ENCODE measurements at places on chromosomes 12 and 14. TPM values are rescaled to one million over a fixed set of nuclear protein-coding genes. Genes with fewer than 3 reads are reported as not detected.

Gene SMIM41
- polyA plus RNA-seq, result not detected

Gene CLEC12A
- polyA plus RNA-seq, result not detected

Gene FAIM2
- polyA plus RNA-seq, result 6.3 TPM

Gene RIMKLB
- 24.5 TPM for polyA plus RNA-seq

Gene TMEM260
- 6.9 TPM for polyA plus RNA-seq

Gene TEAD4
- polyA plus RNA-seq, result 21.1 TPM

Gene FAM181A
- polyA plus RNA-seq, result not detected

Gene KRT83
- not detected for polyA plus RNA-seq

Gene CLEC4E
- not detected for polyA plus RNA-seq

Gene ITGA7
- 17.6 TPM for polyA plus RNA-seq

Gene TRIM9
- polyA plus RNA-seq, result 3.9 TPM

Gene ZNF140
- polyA plus RNA-seq, result 5.1 TPM

Gene PGAM5
- 19.9 TPM for polyA plus RNA-seq

Gene KRT7
- 3.2 TPM for polyA plus RNA-seq

Gene SMOC1
- not detected for polyA plus RNA-seq

Measured in SK-N-SH (cell line).